ENCODE measurements at places on chromosomes 12 and 14. TPM values are rescaled to one million over a fixed set of nuclear protein-coding genes. Genes with fewer than 3 reads are reported as not detected.

Gene RTL1
- 60.5 TPM for polyA plus RNA-seq

Gene ACSS3
- polyA plus RNA-seq, result 7.0 TPM

Gene CCDC175
- polyA plus RNA-seq, result not detected

Gene GPR65
- 0.39 TPM for polyA plus RNA-seq

Gene VWF
- 41.9 TPM for polyA plus RNA-seq

Gene A2ML1
- 0.14 TPM for polyA plus RNA-seq

Gene NOVA1
- polyA plus RNA-seq, result 13.2 TPM

Measured in forelimb muscle (tissue), 1 donor.